Regular cardiac myocyte (primary cell): ENCODE measurements at places on chromosomes 12 and 14. TPM values are rescaled to one million over a fixed set of nuclear protein-coding genes. Genes with fewer than 3 reads are reported as not detected.

The CCDC38 gene
- total RNA-seq = under 0.01 TPM in 2 replicates

The NPAS3 gene
- under 0.01 and 0.85 TPM in 2 replicates for total RNA-seq

The INHBC gene
- not detected in 2 replicates for total RNA-seq

The KLHL33 gene
- total RNA-seq = under 0.01 and 0.28 TPM in 2 replicates

The HOXC11 gene
- total RNA-seq = not detected in 2 replicates

The AMDHD1 gene
- under 0.01 and 0.28 TPM in 2 replicates for total RNA-seq

The GLIPR1L2 gene
- 0.19 and 2.3 TPM in 2 replicates for total RNA-seq

The NDUFA9 gene
- total RNA-seq = 39.2 and 49.3 TPM in 2 replicates

The KRT78 gene
- total RNA-seq = not detected in 2 replicates

The SPTB gene
- total RNA-seq = under 0.01 TPM in 2 replicates

The CIROP gene
- total RNA-seq = not detected in 2 replicates

The MEG3 gene
- 30.7 and 112 TPM in 2 replicates for total RNA-seq

The WNT5B gene
- total RNA-seq = 47.6 and 48.3 TPM in 2 replicates

The CLEC6A gene
- not detected in 2 replicates for total RNA-seq

The BRMS1L gene
- total RNA-seq = 3.4 and 6.1 TPM in 2 replicates

The SLC38A1 gene
- 25.9 and 33.5 TPM in 2 replicates for total RNA-seq

The MYL2 gene
- not detected in 2 replicates for total RNA-seq

The FMNL3 gene
- total RNA-seq = 33.5 and 48.5 TPM in 2 replicates

The PRPH gene
- under 0.01 and 0.85 TPM in 2 replicates for total RNA-seq

The TCL1B gene
- not detected in 2 replicates for total RNA-seq

The GPR162 gene
- total RNA-seq = 0.96 and 2.5 TPM in 2 replicates

The AICDA gene
- total RNA-seq = not detected in 2 replicates

The KCNC2 gene
- not detected in 2 replicates for total RNA-seq

The FIGNL2 gene
- total RNA-seq = under 0.01 and 0.28 TPM in 2 replicates

The TPH2 gene
- under 0.01 TPM in 1 of 2 replicates, not detected in the other for total RNA-seq
